H54 (cell line): ENCODE measurements at places on chromosomes 5 and 9.

GRCh38 chr9:128894764-128895163, 12.8 kb downstream of the LRRC8A start:
- DNase-seq: no peak

DNA sequence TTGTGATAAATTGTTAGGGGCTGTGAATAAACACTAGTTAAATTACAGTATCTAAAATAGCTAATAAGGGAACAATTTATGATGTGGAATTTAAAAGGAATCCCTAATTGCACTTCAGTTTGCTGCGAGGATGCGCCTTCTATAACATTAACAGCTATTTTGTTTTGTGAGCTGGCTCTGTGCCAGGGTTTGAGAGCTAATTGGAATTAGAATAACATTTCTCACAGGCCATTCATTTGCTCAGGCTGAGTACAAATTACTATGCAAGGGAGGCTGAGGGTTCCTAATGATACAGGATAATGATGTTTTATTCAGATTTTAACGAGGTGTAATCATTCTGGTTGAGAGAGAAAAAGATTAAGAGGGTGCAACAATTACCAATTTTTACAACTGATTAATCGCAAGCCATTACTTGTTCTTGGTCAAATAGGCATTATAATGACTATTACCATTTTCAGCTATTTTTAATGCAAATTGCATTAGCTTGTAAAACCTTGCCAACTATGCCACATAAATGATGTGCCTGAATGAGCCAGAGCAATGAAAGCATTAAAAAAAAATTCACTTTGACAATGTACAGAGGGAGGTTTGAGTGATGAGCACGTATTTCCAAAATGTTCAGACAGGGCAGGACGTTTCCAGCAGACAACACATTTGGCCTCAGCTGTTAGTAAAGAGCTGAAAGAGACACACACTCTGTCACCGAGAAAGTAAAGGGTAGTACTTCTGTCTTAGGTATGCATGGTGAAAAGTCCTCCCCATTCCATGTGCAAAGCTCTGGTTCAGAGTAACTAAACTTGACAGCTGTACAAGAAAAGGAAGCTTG, 576.5 kb downstream of the TLE1 start:
- no peak for DNase-seq

GRCh38 chr9:92747459-92748232, 17.0 kb downstream of the BICD2 start:
- peak; percentile 55 for DNase-seq

DNA sequence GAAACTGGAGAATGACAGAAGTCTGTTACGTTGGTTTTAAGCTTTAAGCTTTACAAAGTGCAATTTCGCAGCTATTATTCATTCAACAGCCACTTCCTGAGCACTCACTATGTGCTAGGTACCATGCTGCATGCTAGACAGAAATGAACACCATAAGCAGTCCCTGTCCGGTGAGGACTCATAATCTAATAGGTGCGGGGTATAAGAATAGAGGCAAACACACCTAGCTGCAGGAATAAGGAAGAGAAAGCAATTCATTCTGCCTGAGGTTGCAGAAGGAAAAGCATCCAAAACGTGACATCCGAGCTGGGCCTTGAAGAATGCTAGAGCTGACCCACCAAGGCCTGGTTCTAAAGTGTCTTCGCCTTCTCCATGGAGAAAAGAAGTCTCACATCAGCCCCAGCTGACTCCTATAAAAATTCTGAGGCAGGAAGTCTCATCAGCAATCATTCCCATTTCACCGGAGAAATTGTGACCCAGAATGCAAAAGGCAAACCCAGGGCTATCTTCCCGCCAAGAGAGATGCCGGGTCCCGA, 542 bp downstream of the FKBP15 start:
- no peak for DNase-seq

DNA sequence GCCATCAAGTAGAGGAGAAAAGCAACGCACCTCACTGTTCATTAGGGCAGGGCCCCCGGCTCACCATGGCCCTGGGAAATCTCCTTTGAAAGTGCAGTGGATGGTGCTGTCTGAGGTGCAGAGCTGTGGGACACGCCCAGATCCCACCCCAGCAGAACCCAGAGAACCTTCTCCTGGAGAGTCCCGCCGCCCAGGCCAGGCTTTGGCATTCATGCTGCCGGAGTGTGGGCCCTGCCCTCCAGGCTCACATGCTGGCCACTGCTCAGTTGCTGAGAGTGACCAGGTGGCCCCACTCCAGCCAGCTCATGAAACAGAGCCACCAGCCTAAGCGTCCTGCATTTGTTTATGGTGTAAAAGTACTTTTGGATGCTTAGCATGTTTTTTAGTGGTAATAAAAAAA, 23.8 kb upstream of the LRRC14B start:
- no peak for DNase-seq

DNA sequence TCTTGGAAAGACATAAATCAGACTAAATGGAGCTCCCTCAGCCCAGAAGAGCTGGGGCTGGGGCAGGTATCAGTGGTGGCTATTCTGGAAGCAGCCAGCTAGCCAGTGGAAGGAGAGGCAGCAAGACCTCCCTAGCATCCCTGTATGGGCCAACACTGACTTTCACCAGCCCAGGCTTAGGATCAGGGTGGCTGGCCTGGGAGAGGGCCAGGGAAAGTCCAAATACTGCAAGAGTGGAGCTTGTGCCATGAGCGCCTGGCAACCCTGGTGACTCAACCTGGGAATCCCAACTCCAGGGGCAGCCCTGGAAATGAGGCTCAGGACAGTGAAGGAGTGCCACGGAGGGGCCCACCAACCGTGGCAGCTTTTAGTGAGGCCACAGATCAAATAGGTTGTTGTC, 7.6 kb upstream of the IRF1 start:
- peak; percentile 71 for DNase-seq

DNA sequence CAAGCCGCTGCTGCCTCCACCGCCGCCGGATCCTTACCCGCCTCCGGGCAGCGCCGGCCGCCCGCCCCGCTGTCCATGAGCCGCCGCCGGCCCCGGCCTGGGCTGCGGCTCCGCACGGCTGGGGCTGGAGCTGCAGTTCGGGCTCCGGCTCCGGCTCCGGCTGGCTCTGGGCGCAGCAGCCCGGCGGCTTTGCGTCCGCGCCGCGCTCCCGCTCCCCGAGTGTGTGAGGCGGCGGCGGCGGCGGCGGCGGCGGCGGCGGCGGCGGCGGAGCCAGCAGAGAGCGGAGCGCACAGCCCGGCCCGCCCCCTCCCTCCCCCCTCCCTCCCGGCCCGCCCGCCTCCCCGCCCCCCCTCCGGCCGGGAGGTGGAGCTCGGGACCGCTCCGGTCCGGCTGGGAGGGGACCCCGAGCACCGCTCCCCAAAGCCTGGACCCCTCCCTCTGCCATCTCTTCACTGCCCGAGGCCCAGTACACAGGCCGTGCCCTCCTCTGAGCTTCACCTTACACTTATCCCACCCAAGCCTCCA, at the start of gene PCDH1:
TSS of gene PCDH1 (minus strand) at position 225 of the 525 bp plus-strand sequence. CDS start at position 77, 148 bp downstream.
- peak; percentile 40 for DNase-seq

GRCh38 chr9:126303488-126303887, 23.1 kb upstream of the MVB12B start:
- no peak for DNase-seq

DNA sequence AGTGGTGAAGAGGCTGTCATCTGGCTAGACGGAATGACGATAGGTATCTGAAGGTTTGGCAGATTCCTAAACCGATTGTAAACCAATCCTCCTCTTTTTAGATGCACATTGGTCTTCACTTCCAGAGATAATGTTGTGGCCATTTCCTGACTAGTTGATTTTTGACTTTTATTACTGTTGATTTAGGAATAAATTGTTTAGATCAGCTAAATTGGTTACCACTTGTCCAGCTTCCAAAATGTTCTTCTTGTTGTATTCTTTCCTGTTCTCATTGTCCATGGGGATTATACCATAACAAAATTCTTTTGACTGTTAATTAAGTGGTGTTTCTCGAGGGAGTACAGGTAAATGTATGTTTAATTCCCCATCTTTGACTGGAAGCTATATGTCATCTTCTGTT, 119.7 kb downstream of the MACROH2A1 start:
- DNase-seq: no peak

- no peak for DNase-seq
These were observed 90.8 kb downstream of the SLF1 start for GRCh38 chr5:94709277-94709676.

- DNase-seq: no peak
These were observed 467.8 kb downstream of the TMEM232 start for GRCh38 chr5:110258460-110259216.
